ENCODE measurements at places on chromosomes 12 and 14. TPM values are rescaled to one million over a fixed set of nuclear protein-coding genes. Genes with fewer than 3 reads are reported as not detected.

GRCh38 chr12:122362755-122363154, 59.7 kb downstream of the CLIP1 start:
- no peak overlapping the region for H3K27ac ChIP-seq
- H3K27me3 ChIP-seq, result no peaks in the 10 kb centered on the region
- peaks cover 12% of the 10 kb centered on the region for H3K4me1 ChIP-seq
- no peak for DNase-seq
- H3K36me3 ChIP-seq, result peaks cover 22% of the 10 kb centered on the region
- H3K4me3 ChIP-seq, result no peak overlapping the region

DNA sequence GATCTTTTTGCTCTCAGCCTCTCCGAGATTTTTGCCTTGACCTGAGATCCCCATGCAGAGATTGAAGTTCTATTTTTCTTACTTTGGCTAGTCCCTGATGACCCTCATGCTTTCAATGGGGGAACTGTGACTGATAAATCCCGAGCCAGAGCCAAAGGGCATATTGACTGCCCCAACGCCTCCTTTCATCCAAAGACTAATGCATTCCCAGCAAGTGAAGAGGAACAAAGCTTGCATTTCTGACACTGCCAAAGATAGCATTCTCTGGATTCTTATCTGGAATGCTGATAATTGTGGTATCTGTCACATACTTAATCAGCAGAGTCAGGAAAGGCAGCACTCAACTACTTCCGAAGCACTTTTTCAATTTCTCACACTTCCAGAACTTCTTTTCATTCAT, 152.3 kb upstream of the EGLN3 start:
- no peak overlapping the region for H3K4me3 ChIP-seq
- no peak for DNase-seq
- H3K27me3 ChIP-seq, result peaks cover 7% of the 10 kb centered on the region
- peaks cover 6% of the 10 kb centered on the region for H3K4me1 ChIP-seq
- no peak overlapping the region for H3K27ac ChIP-seq
- no peaks in the 10 kb centered on the region for H3K36me3 ChIP-seq

GRCh38 chr12:74514098-74514872, 23.4 kb upstream of the ATXN7L3B start:
- H3K36me3 ChIP-seq, result no peaks in the 10 kb centered on the region
- H3K27me3 ChIP-seq, result peaks cover 10% of the 10 kb centered on the region
- no peak overlapping the region for H3K4me3 ChIP-seq
- no peaks in the 10 kb centered on the region for H3K4me1 ChIP-seq

DNA sequence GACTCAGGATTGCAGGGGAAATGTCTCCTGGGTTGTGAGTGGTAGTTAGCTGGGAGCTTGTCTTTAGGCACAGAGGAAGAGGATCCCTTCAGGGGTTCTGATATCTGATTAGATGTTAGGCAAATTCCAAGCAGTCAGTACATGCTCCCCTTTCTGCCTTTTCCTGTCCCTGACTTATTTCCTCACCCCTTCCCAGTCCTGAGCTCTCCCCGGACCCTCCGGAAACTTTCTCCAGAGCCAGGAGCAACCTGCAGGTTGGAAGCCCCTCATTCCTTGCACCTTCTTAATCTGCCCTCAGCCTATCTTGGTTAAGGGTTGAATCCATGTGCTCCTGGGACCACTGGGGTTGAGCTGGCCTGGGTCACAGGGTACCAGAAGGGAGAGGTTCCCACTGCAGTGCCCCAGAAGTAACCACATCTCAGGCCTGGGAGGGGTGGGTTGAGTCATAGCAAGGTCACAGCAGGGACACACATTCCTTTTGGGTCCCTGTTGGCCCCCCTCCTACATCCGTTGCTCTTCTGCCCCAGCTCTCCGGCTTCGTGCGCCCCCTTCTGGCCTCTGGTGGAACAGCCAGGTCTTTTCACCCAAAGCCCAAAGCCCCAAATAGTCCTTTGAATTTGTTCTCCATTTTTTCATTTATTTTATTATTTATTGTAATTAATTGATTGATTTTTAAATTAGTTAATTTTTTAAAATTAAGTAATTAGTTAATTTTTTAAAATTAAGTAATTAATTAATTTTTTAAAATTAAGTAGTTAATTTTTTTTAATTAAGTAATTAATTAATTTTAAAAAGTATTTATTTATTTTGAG, 1.8 kb downstream of the IGFBP6 start:
- peaks cover 4% of the 10 kb centered on the region for H3K27me3 ChIP-seq
- H3K4me3 ChIP-seq, result peak overlapping the region; percentile 72
- no peaks in the 10 kb centered on the region for H3K36me3 ChIP-seq
- DNase-seq, result peak; percentile 93

GPRC5A gene
- total RNA-seq, result not detected

DNA sequence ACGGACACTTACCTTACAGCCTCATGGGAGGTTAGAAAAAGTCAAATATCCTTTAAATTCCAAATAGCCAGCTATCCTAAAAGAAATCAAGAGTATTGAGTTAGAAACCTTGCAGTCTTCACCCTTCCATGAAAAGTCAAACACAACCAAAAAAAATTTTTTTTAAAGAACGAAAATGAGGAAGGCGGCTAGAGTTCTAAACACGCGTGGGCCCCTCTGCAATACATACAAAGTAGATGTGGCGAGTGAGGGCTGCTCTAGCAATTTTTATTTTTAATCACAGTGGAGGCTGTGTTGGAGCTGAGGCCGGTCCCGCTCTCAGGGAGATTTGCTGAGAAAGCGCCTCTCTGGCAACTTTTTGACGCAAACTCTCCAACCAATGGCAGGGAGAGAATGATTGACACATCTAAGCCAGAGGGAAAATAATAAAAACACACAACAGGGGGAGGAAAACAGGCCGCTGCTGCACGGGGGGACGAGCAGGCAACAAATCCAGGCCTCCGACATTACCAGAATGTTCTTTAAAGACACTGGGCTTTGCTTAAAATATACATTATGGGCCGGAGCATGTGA, at the start of gene OTX2:
OTX2 (minus strand) TSS at position 333 of the 573 bp plus-strand sequence. CDS start 5,023 bp downstream, outside the sequence.
- H3K4me3 ChIP-seq, result no peak within 1 kb of the TSS
- DNase-seq, result no peak
- H3K27me3 ChIP-seq, result peaks cover 85% of the 10 kb centered on the region

- H3K36me3 ChIP-seq, result no peaks in the 10 kb centered on the region
- DNase-seq, result no peak
- peaks cover 2% of the 10 kb centered on the region for H3K27me3 ChIP-seq
- no peaks in the 10 kb centered on the region for H3K4me1 ChIP-seq
- no peak overlapping the region for H3K27ac ChIP-seq
These were observed 80.8 kb upstream of the BCL11B start for GRCh38 chr14:99352688-99353280.

- H3K27ac ChIP-seq, result no peak overlapping the region
- H3K36me3 ChIP-seq, result no peaks in the 10 kb centered on the region
- no peak overlapping the region for H3K4me3 ChIP-seq
- DNase-seq, result peak; percentile 29
These were observed 1.8 kb upstream of the CKAP4 start for GRCh38 chr12:106249411-106250135.

TCL1B gene
- total RNA-seq, result not detected

DNA sequence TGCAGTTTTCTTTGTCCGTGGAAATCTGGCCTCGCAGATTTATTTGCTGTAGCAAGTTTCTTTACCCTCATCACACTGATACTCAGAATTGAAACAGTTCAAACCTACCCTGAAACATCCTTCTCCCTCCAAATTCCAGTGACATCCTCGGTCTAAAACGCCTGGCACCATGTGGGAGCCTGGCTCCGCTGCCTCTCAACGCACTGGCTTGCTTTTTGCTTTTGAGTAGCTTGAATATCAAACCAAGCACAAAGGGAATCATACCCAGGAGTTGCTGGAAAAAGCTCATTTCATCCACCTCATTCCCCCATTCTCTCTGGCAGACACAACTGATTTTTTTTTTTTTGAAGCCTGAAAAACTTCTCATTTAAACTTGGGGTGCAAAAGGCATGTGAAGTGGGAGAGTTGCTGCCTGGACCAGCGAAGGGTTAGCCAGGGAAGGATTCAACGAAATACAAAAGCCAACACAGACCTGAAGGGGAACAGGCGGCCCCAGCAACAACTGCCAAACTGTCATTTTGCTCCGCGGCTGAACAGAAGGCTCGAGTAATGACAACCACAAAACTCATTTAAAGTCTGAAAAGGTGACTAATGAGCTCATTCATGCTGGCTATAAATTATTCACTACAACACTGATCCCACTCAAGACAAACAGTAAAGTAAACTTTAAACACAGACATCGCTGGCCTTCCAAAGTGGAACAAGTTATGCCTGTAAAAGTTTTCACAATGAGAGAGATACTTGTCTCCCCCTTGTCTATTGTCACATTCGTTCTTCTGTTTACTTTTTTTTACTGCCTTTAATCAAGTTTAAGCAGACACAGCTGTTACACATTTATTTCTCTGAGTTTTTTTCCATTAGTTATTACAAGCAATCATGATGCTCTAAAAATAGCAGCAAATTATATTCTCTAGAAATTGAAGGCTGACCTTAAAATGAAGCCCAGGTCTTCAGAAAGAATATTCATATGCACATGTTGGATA, 12.5 kb upstream of the FOXN3 start:
- H3K4me1 ChIP-seq, result peaks cover 65% of the 10 kb centered on the region
- H3K27me3 ChIP-seq, result no peaks in the 10 kb centered on the region
- peak overlapping the region; percentile 99 for H3K27ac ChIP-seq

DNA sequence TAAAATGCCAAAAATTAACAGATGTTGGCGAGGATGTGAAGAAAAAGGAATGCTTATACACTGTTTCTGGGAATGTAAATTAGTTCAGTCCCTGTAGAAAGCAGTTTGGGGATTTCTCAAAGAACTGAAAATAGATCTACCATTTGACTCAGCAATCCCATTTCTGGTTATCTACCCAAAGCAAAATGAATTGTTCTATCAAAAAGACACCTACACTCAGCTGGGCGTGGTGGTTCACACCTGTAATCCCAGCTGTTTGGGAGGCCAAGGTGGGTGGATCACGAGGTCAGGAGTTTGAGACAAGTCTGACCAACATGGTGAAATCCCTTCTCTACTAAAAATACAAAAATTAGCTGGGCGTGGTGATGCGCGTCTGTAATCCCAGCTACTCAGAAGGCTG, 279.3 kb upstream of the PDE3A start:
- no peaks in the 10 kb centered on the region for H3K27me3 ChIP-seq
- no peak overlapping the region for H3K27ac ChIP-seq
- no peaks in the 10 kb centered on the region for H3K4me1 ChIP-seq
- no peaks in the 10 kb centered on the region for H3K36me3 ChIP-seq

GRCh38 chr14:94596361-94596760, 15.1 kb downstream of the SERPINA5 start:
- no peaks in the 10 kb centered on the region for H3K4me1 ChIP-seq
- no peak overlapping the region for H3K4me3 ChIP-seq
- H3K27me3 ChIP-seq, result no peaks in the 10 kb centered on the region
- DNase-seq, result no peak
- H3K36me3 ChIP-seq, result no peaks in the 10 kb centered on the region

C3AR1 gene
- total RNA-seq, result 9.3 TPM

GRCh38 chr14:65686761-65687160, 274.2 kb downstream of the FUT8 start:
- DNase-seq, result no peak
- H3K36me3 ChIP-seq, result peaks cover 51% of the 10 kb centered on the region
- H3K4me1 ChIP-seq, result no peaks in the 10 kb centered on the region
- H3K27me3 ChIP-seq, result no peaks in the 10 kb centered on the region

CLEC1B gene
- total RNA-seq, result not detected

DNA sequence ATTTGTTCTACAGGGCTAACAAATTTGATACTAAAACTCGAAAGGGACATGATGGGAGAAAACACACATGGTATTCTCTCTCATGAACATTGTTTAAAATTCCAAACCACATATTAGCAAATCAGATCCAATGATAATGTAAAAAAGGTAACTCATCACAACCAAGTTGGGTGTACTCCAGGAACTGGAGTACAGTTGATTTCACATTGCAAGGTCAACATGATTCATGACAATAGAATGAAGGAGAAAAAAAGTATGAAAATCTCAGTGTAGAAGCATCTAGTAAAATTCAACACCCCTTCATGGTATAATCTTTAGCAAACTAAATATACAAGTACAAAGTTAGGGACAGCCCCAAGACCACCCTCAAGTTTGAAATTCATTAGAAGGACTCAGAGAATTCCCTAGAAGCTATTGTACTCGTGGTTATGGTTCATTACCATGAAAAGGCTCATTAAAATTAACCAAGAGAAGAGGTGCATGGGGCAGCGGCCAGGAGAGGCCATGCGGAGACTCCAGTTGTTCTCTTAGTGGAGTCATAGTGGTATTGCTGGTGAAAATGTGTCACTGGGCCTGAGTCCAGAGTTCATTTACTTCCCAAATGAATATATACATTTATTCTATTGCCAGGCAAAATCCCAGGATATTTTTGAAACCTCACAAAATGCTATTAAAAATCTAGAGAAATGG, 3.1 kb upstream of the CDCA4 start:
- H3K27ac ChIP-seq, result peak overlapping the region; percentile 68
- no peaks in the 10 kb centered on the region for H3K27me3 ChIP-seq
- peaks cover 24% of the 10 kb centered on the region for H3K36me3 ChIP-seq

PLEKHD1 gene
- 0.12 TPM for total RNA-seq

CHST11 gene
- total RNA-seq, result 123 TPM

- no peak overlapping the region for H3K27ac ChIP-seq
- no peaks in the 10 kb centered on the region for H3K27me3 ChIP-seq
- H3K4me3 ChIP-seq, result no peak overlapping the region
- DNase-seq, result no peak
These were observed 19.6 kb downstream of the SLC25A29 start for GRCh38 chr14:100286484-100287191.

DNA sequence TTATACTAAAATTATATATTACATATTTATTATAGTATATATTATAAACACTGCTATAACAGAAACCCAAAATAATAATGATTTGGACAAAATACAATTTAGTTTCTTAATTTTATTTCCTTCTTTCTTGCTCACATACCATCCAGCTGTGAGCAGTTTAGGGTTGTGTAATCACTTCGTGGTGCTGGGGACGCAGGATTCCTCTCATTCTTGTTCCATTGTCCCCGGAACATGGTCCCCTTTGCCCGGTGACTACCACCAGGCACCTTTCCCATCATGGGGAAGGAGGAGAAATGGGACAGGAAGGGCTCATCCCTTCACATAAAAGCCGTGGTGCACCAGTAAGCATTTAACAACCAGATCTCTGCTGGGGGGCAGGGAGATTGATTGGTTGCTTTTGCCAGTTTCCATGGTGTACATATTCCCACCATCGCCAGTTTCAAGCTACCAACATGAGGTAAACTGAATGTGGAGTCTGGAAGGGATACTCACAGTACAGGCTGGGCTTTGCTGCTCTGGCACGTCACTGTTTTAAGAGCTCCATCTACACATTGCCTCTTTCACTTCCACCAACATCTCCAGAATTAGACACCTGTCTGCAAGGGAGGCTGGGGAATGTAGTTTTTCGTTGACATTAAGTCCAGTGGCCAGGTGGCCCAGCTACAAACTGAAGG, 191.5 kb downstream of the TMEM132C start:
- no peaks in the 10 kb centered on the region for H3K36me3 ChIP-seq
- DNase-seq, result no peak
- no peak overlapping the region for H3K4me3 ChIP-seq
- no peaks in the 10 kb centered on the region for H3K4me1 ChIP-seq

WSCD2 gene
- total RNA-seq, result not detected

GRCh38 chr12:75784591-75784990, 247.0 kb downstream of the PHLDA1 start:
- no peaks in the 10 kb centered on the region for H3K36me3 ChIP-seq
- H3K27me3 ChIP-seq, result peaks cover 2% of the 10 kb centered on the region
- H3K4me1 ChIP-seq, result peaks cover 18% of the 10 kb centered on the region
- no peak overlapping the region for H3K27ac ChIP-seq
- DNase-seq, result no peak
- no peak overlapping the region for H3K4me3 ChIP-seq

- H3K36me3 ChIP-seq, result no peaks in the 10 kb centered on the region
- H3K27me3 ChIP-seq, result no peaks in the 10 kb centered on the region
- H3K4me3 ChIP-seq, result no peak overlapping the region
These were observed 106.1 kb upstream of the TMEM132D start for GRCh38 chr12:130009961-130010360.
